ENCODE measurements at places on chromosomes 11 and 22.

GRCh38 chr11:66652651-66653050 is 14.1 kb downstream of the RBM4 start:
- H3K4me1 ChIP-seq, result no peaks in the 10 kb centered on the region
- H3K27me3 ChIP-seq, result no peaks in the 10 kb centered on the region
- H3K27ac ChIP-seq, result no peak overlapping the region
- DNase-seq, result no peak
- H3K4me3 ChIP-seq, result no peak overlapping the region

DNA sequence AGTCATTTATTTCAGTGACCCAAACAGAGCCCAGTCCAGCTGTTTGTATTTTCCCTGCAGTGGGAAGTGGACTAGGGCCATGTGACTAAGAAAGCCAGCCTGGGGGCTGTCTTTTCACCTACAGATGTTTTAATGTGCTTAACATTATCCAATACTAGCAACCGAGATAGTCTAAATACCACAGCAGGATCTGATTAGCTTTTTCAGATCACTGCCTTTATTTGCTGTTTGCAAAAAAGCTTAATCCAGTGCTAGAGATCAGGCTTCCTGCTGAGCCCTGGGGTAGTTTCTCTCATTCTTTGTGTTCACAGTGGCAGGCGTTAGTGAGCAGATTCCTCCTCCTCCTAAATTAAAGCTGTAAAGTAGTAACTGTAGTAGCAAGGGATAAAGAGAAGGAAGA is 35.0 kb downstream of the ZC3H12C start:
- H3K27ac ChIP-seq, result no peak overlapping the region
- H3K4me3 ChIP-seq, result no peak overlapping the region
- no peaks in the 10 kb centered on the region for H3K27me3 ChIP-seq
- peaks cover 3% of the 10 kb centered on the region for H3K36me3 ChIP-seq
- DNase-seq, result peak; percentile 27

DNA sequence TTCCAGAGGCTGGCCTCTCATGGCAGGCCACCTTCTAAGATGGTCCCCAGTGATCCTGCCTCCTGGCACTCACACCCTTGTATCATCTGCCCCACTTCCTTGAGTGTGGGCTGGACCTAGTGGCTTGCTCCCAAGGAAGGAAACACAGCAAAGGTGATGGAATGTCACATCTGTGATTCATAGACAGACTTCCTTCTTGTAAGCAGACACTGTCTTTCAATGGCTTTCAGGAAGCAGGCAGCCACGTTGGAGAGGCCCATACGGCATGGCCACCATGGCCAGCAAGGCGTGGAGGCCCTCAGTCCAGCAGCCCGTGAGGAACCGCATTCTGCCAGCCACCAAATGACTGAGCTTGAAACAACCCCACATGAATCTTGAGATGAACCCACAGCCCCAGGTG is 11.3 kb downstream of the LMO1 start:
- no peaks in the 10 kb centered on the region for H3K36me3 ChIP-seq
- H3K27me3 ChIP-seq, result no peaks in the 10 kb centered on the region
- H3K4me1 ChIP-seq, result no peaks in the 10 kb centered on the region
- DNase-seq, result no peak

DNA sequence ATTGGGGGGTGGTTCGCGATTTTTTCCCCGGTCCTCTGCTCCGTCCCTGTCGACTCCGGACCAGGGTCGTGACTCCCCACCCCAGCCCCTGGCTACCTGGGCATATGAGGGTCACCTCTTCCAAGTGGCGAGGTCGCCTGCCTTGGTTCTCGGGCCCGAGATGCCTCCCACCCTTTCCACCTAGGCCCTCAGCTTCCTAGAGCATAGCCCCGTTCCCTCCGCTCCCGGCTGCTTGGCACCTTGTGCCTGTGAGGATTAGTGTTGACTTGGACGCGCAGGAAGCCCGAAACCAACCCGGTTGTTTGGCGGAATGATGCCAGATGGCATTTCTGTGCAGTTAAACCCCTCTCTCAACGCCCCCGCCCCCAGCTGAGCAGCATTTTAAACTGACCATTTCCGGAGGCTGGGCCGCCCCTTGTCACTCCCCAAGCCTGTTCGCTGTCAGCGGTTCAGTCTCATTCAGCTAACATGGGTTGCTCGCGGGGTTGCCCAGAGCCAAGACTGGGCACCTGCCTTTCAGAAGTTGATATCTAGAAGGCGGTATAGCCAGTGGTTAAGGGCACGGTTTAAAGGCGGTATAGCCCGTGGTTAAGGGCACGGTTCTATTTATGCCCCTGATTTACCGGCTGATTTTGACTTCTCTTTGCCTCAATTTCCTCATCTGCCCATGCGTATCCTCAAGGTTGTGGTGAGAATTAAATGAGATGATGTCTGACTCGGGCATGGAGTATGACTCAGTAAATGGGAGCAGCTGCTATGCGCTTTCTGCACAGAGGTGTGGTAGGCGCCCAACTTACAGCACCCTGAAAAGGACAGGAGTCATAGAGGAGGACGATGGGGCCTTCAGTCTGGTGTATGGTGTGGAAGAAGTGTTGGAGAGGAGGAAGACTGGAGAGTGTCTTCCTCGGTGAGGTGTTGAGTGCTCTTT is 639 bp downstream of the INCENP start:
- peaks cover 3% of the 10 kb centered on the region for H3K4me1 ChIP-seq
- H3K36me3 ChIP-seq, result peaks cover 2% of the 10 kb centered on the region
- H3K27me3 ChIP-seq, result no peaks in the 10 kb centered on the region
- H3K4me3 ChIP-seq, result peak overlapping the region; percentile 73
- peak overlapping the region; percentile 35 for H3K27ac ChIP-seq

DNA sequence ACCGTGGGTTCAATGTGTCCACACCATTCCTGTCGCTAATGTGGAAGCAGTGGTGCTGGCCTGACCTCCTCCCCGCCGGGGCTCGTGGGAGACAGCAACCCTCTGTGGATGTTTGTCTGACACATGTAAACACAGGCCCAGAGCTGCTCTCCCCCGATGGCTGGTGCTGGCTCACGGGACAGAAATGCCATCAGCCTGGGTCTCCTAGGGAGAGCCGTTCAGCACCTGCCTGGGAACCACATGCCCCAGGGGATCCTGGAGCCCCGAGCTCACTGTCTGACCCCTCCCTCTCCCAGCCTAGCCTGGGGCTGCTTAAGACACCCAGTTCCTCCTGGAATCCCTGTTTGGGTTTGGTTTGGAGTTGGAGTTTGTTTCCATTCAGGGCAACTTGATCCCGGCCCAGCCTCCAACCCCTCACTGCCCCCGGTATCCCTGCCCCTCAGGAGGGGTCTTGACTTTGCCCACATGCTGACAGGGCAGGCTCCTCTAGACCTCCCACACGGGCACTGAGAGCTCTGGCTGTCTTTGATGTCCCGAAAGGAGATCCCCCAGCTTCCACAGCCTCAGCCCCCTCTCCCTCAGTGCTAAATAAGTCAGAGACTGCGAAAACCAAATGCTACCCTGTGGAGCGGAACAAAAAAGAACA is 50.9 kb upstream of the WNT11 start:
- H3K4me3 ChIP-seq, result no peak overlapping the region
- H3K36me3 ChIP-seq, result no peaks in the 10 kb centered on the region
- H3K4me1 ChIP-seq, result no peaks in the 10 kb centered on the region
- DNase-seq, result no peak
- H3K27me3 ChIP-seq, result peaks cover 12% of the 10 kb centered on the region
- no peak overlapping the region for H3K27ac ChIP-seq

DNA sequence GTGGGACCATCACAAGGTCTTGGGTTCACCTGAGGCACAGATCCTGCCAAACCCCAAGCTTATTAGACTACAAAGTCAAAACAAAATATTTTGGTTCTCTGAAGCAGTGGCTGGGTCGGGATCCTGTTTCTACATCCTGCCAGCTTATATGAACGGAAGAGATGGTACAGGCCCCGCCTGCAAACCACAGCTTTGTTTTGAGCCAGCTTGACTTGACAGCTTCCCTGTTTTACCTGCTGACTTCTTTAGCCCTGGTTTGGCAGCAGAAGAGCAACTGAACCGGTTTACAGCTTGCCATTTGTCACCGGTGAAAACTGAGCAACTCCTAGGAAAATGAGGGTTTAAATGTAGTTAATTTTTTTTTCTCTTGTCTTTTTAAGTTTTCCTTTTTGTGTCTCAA is 11.4 kb downstream of the PACS1 start:
- no peak overlapping the region for H3K4me3 ChIP-seq
- H3K27ac ChIP-seq, result peak overlapping the region; percentile 60
- no peak for DNase-seq
- peaks cover 11% of the 10 kb centered on the region for H3K36me3 ChIP-seq
- no peaks in the 10 kb centered on the region for H3K27me3 ChIP-seq
